ENCODE measurements at places on chromosomes 4 and X.

DNA sequence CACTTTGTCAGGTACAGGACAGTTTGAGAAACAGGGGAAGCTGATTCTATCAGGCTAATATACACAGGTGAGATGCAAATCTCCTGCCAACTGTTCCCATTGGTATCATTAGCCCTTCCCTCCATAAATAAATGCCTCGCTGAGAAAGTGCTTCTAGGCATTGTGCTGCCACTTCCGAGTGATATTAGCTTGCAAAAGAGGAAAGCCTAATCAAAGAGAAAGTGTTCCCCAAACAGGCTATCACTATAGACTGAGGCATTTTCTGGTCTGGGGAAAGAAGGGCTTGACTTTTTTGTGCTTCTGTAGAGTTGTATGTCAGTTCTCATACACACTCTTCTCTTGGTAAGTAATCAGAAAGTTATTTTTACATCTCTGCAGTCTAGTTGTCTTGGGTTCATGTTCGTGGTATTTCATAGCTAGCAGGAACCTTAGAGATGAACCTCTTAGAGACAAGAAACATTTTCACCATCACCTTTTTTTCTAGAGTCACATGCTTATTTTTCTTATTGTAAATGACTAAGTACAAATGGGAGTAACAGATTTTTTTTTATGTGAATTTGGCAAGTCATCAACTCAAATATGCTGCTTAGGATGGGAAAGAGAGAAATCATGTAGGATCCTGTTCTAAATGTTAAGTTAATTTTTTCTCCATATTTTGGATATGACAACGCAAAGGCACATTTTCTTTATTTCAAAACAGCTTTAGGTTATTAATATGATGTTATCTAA lies 1009.8 kb downstream of the ADGRL3 start:
- DNase-seq, result no peak

DNA sequence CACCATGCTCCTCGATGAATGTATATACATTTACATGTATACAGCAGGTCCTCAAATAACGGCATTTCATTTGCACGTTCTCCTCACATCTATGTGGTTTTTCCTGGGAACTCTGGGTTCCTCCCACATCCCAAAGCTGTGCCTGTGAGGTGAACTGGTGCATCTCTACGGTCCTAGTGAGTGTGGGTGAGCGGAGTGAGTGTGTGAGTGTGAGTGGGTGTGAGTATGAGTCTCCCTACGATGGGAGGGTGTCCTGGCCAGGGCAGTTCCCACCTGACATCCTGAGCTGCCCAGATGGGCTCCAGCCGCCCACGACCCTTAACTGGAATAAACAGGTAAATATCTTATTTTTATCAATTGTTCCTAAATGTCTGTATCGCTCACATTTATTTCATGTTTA lies 40.0 kb downstream of the ACSL1 start:
- no peak for DNase-seq

DNA sequence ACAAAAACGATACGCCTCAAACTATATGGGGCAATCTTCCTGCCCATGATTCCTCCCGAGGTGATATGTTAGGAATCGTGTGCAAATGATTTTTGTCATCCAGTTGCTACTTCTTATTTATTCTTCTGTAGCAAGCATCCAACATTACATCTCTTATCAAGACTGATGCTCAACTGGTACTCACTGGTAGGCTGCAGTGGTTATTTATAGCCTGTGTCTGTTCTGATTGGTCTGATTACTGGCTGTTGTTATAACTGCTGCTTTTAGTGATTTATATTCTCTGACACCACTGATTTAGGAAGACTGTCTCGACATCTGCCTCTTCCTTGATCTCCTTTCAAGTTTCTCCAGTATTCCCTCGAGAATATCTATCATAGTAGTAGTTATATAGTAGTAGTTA lies 165.8 kb downstream of the LARP7 start:
- DNase-seq, result no peak

- no peak for DNase-seq
Observed at GRCh38 chr4:121786221-121786620, 14.9 kb upstream of the EXOSC9 start.

DNA sequence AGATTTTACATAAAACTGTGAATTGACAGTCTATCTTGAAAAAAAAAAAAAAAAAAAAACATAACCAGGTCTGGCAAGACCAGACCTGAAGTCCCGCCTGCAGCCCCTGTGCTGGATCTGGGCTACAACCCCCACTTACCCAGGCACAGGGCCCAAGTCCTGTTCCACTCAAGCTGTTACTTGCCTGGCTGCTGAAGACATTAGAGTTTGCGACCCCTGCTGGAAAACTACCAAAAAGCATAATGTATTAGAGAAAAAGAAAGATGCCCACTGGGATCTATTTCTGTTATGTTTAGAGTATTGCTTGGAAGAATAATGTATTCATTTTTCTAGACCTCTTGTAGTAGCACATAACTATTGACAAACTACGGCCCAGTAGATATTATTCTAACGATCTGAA lies 4.7 kb downstream of the HS3ST1 start:
- DNase-seq, result no peak

- DNase-seq, result no peak
Observed at GRCh38 chr4:176052744-176053143, 12.9 kb upstream of the WDR17 start.

DNA sequence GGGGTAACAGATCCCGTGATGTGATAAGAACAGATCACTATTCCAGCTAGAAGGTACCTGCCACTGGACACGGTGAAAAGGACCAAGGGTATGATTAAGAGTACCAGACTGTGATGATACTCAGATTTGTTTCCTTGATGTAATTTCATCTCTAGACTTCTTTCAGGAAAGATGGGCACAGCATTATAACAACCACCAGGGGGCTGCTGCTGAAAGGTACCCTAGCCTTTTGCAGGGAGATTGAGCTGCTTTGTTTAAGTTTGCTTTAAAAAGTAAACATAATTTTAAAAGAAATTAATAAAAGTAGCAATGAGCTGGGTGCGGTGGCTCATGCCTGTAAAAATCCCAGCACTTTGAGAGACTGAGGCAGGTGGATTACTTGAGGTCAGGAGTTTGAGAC lies 145.4 kb downstream of the EMCN start:
- no peak for DNase-seq

All from osteocyte (in vitro differentiated cells).